ENCODE measurements at places on chromosomes 13 and 19.
A peak's percentile ranks its signal among the peaks of the same experiment; 100 is the strongest.

DNA sequence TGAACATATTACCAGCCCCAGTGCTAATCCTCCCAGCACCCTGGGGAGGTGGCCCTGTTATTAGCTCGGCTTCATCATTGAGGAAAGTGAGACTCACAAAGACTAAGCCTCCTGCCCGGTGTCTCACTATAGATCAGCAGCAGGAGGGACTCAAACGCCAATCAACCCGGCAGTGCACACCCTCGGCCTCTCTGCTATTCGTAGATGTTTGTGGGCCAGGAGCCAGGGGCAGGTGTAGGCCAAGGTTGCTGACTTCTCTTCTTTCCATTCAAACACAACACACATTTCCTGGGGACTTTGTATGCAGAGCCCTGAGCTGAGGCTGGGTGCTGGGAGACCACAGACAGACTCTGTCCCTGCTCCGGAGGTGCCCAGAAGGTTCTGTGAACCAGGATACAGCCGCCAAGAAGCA lies 9.4 kb upstream of the SBK3 start:
- no peak for DNase-seq

DNA sequence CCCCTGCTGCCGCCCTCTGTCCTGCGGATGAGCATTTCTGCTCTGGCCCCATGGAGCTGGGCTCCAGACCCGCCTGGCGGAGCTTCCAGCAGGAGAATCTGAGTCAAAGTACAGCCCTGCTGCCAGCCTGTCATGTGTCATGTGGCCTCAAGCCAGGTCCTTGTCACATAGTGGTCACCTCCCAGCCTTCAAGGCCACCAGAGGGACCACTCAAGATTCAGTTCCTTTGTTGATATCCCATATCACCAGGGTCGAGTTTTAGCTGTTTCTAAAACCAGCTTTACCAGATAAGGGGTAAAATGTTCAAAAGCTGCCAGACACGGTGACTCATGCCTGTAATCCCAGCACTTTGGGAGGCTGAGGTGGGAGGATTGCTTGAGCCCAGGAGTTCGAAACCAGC lies 13.4 kb downstream of the THOP1 start:
- DNase-seq = no peak

GRCh38 chr13:113552079-113552478 lies 32.5 kb upstream of the TFDP1 start:
- no peak for DNase-seq

- DNase-seq = no peak
Observed at GRCh38 chr19:48588670-48589401, 17.7 kb upstream of the SPACA4 start.

GRCh38 chr13:31835932-31836331 lies 96.6 kb downstream of the RXFP2 start:
- DNase-seq = no peak

DNA sequence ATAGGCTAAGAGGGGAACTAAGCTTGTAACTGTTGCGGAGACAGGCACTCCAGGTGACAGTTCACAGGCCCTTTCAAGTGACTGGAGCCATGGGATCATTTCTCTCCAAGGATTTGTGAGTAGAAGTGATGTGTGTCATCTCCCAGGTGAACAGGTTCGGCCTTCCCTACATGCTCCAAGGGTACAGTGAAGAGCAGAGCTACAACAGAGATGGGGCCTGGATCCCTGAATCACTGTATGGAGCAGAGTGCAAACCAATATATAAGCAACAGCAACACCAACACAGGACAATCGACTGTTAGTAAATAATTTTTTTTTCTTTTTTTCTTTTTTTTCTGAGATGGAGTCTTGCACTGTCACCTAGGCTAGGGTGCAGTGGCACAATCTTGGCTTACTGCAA lies 15.0 kb downstream of the ZSCAN18 start:
- DNase-seq = no peak

GRCh38 chr13:92896842-92897241 lies 329.8 kb upstream of the GPC6 start:
- no peak for DNase-seq

- no peak for DNase-seq
Observed at GRCh38 chr13:49113526-49114286, 106.4 kb upstream of the MLNR start.

- no peak for DNase-seq
Observed at GRCh38 chr19:43687660-43687997, 17.7 kb upstream of the PLAUR start.

- DNase-seq = no peak
Observed at GRCh38 chr13:74450964-74451363, 316.8 kb upstream of the KLF12 start.

GRCh38 chr13:23792680-23793079 lies 96.5 kb downstream of the MIPEP start:
- no peak for DNase-seq

- no peak for DNase-seq
Observed at GRCh38 chr19:14318873-14319272, 62.4 kb upstream of the ADGRE5 start.

- DNase-seq = no peak
Observed at GRCh38 chr19:48705431-48705830, 9.7 kb downstream of the FUT2 start.

- DNase-seq = no peak
Observed at GRCh38 chr19:51139299-51140014, 2.6 kb upstream of the SIGLEC7 start.

- DNase-seq = no peak
Observed at GRCh38 chr19:41575998-41576397, at the start of gene CEACAM21. CEACAM21 (plus strand) TSS chr19:41576166; CDS start chr19:41576275, 109 bp downstream.

- DNase-seq = no peak
Observed at GRCh38 chr19:28502879-28503734, 709.8 kb downstream of the UQCRFS1 start.

DNA sequence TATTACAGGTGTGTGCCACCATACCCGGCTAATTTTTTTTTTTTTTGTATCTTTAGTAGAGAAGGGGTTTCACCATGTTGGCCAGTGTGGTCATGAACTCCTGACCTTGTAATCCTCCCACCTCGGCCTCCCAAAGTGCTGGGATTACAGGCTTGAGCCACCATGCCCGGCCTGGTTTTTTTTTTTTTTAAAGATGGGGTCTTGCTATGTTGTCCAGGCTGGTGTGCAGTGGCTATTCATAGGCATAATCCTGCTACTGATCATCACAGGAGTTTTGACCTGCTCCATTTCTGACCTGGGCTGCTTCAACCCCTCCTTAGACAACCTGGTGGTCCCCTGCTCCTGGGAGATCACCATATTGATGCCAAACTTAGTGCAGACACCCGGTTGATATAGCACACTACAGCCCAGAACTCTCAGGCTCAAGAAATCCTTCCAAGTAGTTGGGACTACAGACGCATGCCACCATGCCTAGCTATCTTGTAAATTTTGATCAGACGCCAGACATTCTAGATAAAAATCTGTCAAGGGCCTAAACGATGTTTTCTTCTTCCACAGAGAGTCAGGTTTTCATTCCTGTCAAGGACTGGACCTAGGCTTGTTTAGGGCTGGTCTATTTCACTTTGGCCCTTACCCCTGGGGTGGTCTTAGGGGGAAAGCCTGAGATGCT lies 9.5 kb downstream of the PLAUR start:
- DNase-seq = no peak

DNA sequence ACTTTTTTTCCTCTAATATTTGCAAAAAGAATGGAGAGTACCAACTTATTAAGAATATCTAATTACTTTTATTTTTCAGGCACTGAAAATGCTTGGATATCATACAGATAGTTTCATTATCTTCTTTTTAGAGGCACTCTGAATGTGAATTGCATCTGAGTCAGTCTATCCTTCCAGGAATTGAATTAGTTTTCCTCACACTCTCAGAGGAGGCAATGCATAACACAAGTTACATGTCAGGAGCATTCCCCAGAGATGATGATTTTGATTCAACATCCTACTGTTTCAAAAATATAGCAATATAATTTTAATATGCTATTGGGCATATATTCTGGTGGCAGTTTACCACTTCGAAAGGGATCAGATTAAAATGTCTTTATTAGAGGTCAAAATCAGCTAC lies 1315.4 kb downstream of the PCDH9 start:
- DNase-seq = no peak

GRCh38 chr13:23558675-23559536 lies 11.3 kb upstream of the TNFRSF19 start:
- peak; percentile 8 for DNase-seq

DNA sequence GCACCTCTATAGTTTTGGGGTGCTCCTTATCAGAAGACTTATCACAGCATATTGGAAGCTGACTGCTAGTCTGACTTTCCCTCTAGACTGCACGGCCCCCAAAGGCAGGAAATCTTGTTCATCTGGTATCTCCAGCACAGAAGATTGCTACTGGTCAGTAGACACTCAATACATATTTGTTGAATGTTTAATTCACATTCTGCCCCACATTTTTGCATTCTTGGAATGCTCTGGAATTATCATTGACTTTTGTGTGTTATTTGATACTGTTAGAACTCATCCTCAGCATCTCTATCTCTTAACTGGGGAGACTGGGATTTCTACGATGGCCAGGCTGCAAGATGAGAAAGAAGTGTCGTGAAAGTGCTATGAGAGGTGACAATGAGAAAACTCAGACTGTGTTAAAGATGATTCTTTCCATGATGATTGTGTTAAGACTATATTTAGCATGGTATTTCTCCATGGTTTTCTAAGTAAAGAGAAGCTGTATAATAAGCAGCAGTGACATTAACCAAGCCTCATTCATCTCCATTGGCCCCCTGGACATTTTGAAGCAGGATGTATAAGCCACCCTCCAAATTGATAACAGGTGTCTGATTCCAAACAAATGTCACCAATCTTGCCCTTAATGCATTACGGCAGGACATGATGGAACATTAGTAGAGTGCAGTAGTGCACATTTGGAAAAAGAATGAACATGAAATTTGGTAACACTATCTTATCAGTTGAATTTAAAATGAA lies 440.9 kb downstream of the RFC3 start:
- DNase-seq = no peak

DNA sequence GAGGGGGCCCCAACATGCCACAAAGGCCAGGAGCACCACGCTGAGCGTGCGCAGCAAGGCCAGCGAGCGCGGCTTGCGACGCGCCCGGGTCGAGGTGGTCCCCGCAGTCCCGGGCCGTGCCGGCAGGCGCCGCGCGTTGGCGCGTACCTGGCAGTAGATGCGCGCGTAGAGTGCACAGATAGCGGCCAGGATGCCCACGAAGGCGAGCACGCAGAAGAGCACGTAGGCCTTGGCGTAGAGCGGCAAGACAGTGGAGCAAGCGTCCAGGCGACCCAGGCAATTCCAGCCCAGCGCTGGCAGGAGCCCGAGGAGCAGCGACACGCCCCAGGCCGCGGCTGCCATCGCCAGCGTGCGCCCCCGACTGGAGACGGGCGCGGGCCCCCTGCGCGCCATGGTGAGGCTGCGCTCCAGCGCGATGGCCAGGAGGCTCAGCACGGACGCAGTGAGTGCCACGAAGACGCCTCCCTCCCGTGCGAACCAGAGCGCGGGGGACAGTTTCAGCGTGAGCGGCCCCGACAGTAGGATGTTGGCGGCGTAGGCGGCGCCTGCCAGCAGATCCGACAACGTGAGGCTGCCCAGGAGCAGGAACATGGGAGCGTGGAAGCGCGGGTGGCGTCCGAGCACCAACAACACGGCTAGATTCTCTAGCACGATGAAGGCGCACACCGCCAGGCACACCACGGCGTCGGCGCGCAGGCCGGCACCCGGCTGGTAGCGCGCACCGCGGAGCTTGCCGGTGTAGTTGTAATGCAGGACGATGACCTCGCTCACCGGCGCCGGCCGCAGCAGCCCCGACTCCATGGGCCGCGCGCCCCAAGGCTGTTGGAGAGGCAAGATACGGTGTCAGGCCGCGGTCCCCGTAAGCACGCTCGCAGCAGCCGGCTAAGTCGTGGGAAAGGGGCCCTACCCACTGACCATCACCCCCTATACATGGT lies 2.8 kb downstream of the S1PR5 start:
- DNase-seq = no peak

- no peak for DNase-seq
Observed at GRCh38 chr13:95689582-95689926, 12.6 kb downstream of the DNAJC3 start.

GRCh38 chr19:616747-617526 lies 16.4 kb downstream of the POLRMT start:
- DNase-seq = no peak

- DNase-seq = no peak
Observed at GRCh38 chr19:4870025-4870700, 2.7 kb upstream of the PLIN3 start.

GRCh38 chr13:111853721-111854120 lies 213.2 kb upstream of the SOX1 start:
- peak; percentile 77 for DNase-seq

- no peak for DNase-seq
Observed at GRCh38 chr19:37874784-37875183, 31.6 kb downstream of the WDR87 start.

DNA sequence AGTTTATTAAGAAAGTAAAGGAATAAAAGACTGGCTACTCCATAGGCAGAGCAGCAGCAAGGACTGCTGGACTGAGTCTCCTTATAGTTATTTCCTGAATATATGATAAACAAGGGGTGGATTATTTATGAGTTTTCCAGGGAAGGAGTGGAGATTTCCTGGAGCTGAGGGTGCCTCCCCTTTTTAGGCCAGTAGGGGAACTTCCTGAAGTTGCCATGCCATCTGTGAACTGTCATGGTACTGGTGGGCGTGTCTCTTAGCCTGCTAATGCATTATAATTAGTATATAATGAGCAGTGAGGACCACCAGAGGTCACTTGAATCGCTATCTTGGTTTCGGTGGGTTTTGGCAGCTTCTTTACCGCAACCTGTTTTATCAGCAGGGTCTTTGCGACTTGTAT lies 13.5 kb downstream of the ZSCAN5A start:
- no peak for DNase-seq

DNA sequence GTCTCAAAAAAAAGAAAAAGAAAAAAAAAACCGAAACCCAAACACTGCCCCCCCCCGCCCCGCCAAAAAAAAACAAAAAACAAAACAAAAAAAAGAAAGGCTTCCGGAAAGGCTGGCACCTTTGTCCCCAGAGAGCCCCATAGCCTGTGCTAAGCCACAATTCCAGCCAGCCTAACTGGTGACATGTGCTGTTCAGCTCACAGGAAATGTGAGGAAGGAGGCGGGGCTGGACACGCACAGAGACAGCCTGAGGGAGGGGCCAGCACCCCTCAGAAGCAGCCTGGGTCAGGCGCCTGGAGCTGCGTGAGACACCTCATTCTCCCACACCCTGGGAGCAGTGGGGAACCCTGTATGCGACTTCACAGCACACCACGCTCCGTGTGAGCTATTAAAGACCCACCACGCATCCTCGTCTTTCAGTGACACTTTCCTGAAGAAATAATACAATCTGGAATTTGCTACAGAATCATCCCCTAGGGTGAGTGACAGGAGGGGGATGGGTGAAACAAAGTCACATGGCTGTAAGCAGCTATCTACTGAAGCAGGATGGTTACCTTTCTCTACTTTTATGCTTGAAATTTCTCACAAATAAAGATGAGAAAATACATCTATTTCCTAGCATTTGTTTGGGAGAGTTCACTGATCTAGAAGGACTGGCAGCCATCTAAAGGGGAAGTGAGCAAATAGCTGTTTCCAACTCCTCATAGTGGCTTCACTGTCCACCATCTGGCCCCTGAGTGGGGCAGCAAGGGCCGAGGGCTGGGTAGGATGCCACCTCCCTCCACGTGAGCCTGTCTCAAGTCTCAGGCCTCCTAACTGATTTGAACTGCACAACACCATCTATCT lies 12.3 kb upstream of the SLC35E1 start:
- DNase-seq = peak; percentile 55

GRCh38 chr19:55452749-55453346 lies 8.6 kb downstream of the ISOC2 start:
- DNase-seq = no peak

- DNase-seq = no peak
Observed at GRCh38 chr19:1746401-1747284, 6.7 kb upstream of the ONECUT3 start.

- no peak for DNase-seq
Observed at GRCh38 chr19:35432911-35433310, 15.1 kb upstream of the FFAR2 start.
